HAP-1 (cell line): ENCODE measurements at places on chromosomes 1 and 21.

DNA sequence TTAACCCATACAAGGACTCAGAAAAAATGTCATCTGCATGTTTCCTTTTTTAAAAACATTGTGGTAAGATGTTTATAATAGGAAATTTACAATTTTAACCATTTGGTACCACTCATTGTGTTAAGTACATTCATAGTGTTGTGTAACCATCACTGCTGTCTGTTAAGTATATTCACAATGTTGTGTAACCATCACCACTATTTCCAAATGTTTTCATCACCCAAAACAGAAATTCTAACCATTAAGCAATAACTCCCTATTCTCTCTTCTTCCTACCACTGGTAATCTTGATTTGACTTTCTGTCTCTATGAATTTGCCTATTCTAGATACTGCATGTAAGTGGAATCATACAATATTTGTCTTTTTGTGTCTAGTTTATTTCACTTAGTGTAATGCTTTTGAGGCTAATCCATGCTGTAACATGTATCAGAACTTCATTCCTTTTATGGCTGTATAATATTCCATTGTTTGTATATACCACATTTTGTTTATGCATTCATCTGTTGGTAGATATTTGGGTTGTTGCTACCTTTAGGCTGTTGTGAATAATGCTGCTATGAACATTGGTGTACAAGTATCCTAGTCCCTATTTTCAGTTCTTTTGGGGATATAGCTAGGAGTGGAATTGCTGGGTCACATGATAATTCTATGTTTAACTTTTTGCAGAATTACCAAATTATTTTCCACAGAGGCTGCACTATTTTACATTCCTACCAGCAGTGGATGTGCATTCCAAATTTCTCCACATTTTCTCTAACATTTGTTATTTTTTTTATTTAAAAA is 14.1 kb downstream of the HIPK1 start:
- DNase-seq = no peak

DNA sequence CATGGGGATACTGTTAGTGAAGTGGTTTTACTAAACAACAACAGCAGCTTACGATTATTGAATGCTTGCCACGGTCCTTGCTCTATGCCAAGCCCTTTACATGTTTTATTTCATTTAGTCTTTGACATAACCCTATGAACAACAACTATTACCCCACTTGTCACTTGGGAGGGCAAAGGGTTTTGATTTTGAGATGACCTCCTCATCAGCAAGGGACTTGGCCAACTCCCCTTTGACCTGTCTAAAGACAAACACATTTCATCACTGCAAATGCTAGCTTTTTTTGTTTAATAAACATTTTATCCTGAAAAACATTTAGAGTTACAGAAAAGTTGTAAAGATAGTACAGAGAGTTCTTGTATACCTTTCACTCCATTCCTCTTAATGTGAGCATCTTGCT is 152.5 kb upstream of the WNT4 start:
- DNase-seq = no peak

DNA sequence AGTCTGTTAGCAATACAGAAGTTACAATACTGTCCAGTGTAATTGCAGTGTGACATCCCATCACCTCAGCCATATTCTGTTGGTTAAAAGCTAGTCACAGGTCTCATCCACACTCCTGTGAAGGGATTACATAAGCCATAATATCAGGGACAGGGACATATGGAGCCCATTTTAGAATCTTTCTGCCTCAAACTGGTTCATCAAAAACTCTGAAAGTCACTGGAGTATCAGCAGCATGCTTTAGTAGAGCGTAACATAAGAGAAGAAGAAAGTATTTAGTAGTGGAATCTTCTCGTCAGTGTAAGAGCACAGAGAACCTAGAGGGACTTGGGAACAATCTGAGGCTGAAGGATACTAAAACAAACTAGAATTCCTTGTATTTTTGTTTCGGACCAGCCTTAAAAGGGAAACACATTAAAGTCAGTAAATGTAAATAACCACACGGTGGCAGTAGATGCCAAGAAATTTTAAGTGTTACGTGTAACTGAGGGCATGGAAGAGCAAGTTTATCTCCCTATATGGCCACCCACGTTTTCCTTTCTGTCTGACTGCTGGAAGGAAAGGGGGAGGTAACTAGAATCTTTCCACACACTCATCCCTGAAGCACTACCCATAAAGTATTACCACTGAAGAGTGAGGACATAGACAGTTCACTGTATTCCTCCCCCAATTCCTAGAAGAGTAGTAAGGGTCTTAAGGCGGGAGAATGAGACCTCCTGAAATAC is 41.6 kb upstream of the AGL start:
- DNase-seq = peak; percentile 68

DNA sequence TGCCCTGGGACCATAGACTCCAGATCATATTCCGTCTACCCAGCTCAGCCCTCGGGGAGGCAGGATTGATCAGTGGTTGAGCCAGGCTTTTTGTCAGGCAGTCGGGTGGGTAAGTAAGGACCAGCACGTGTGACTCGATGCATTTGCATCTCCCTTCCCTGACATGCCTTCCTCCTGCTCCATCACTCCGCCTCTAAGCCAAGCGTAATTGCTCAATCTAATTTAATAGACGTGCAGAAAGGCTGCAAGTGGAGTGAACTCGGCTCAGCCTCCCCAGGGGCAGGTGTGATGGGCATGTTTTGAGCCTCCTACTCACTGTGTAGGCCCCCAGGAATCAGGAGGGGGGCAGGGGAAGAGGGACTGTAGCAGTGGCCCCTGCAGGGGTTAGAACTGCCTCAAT is 34.6 kb upstream of the GRIK3 start:
- no peak for DNase-seq

DNA sequence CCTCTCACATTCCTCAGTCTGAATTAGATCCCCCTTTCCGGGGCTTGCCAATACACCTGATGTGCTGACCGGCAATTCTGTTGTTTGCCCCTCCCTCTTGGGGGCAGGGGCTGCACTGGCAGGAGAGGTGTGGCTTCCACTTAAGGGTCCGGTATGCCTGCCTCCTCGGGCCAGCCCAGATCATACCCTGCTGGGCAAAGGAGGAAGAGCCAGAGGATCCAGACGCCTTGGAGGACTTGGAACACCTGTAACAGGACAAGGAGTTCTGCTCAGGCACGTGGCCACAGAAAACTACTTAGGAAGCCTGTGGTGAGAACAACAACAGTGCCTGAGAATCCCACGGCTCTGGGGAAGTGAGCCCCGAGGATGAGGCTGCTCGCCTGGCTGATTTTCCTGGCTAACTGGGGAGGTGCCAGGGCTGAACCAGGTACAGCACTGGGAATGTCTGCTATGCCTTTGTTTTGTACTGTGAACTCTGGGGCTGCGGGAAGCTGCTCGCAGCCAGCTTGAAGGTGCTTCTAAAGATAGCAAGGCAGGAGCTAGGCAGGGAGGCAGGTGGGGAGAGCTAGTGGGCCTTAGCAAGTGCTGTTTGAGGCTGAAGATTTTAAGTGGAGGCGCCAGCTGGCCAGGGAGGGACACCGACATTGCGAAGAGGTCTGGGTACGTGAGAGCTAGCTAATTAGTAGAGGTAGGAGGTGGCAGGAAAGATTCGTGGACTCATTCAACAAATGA is at the start of gene SMPDL3B:
TSS of gene SMPDL3B (plus strand) at position 183 of the 732 bp plus-strand sequence. CDS start at position 367, 184 bp downstream.
- peak; percentile 55 for DNase-seq

DNA sequence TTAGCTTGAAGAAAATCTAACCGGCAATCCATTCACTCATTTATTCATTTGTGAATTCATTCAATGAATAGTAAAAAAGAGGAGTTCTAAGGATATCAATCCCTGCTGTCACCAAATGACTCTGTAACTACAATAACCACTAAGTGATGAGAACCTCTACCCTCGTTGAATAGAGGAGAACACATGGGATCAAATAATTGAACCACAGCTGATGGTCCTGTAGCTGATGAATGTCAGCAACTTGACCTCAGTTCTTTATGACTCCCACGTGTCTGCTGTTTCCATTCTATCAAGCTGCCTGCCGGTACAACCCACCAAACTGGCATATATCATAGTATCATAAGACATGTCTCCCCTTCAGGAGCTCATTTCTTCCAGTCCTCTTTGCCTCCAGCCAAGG is 150.3 kb downstream of the PTGER3 start:
- no peak for DNase-seq

DNA sequence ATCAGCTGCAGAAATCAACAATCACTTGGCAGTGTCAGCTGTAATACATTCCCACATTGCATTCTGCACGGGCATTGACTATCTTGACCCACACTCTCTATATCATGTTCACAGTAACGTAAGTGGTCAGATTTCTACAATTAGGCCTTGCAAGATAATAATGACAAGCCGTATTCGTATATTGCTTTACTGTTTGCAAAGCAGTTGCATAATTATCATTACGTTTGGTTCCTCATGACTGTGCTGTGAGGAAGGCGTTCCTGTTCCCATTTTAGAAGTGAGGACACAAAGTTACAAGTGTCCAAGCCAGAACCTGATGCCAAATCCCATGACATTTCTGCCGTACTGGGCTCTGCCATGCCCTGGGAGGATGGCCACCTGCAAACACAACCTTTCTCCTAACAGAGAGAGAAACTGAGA is 53.5 kb upstream of the TARBP1 start:
- DNase-seq = no peak
